ENCODE measurements at places on chromosomes 2 and 18. TPM values are rescaled to one million over a fixed set of nuclear protein-coding genes. Genes with fewer than 3 reads are reported as not detected.

DNA sequence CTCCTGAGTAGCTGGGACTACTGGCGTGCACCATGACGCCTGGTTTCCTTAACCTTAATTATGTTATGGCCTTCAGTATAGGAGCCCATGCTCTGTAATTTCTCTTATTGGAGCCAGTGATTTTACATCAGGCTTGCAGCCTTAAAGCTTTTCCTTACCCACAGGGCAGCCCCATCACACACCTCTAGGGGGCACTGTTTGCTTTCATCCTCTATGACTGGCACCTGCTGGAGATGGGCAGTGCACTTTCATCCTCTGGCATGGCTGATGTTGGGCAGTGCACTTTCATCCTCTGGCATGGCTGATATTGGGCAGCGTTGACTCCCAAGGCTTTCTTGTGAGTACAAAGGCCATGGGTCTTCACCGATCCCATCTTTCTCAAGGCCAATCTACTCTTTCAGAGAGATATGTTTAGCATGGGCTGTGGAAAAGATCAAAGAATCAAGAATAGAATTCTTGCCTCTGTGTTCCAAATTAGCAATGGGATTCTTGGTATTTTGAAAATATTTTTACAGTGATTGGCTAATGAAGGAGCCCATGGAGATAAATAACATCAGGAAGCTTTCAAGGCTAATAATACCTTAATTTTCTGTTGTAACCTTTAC, 80.7 kb upstream of the MEX3C start:
- ATAC-seq: peak; percentile 49

DNA sequence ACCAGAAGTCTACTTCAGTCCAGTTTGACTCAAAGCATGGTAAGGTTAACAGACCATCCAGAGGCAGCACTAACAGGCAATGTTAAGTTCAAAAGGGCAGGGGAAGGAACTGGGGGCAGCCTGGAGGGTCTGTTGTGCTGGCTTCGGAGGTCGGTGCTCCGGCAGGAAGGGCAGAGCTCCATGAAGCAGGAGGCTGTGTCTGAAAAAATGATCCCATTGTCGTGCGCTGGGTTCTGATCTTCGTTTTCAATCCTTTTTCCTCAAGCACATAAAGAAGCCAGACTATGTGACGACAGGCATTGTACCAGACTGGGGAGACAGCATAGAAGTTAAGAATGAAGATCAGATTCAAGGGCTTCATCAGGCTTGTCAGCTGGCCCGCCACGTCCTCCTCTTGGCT, 21.9 kb upstream of the DLX1 start:
- no peak for ATAC-seq

DNA sequence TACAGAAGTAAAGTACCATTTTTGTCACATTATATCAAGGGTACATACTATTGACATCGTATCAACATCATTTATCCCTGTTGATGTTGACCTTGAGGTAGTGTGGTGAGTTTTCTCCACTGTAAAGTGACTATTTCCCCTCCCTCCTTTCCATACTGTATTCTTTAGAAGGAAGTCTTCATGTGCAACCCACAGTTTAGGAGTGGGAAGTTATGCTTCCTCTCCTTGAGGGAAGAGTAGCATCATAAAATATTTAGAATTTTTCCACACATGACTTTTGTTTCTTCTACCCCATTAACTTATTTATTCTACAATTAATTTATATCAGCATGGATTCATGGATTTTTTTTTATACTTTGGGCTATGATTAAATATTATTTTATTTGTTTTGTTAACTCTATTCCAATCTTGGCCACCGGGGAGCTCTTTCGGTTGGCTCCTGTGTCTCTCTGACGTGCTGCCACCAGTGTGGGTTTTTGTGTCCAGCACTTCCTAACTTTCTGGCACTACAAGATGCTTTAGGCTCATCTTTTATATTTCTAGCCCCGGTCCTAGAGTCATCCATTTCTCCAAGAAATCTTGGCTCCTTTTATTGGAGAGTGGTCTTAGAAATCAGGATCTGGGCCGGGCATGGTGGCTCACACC, 19.0 kb downstream of the AQP12B start:
- no peak for ATAC-seq

Gene MTCL1
- 0.64 TPM for total RNA-seq

Gene ICOS
- total RNA-seq: 194 TPM

Gene IGFBP5
- total RNA-seq: not detected

Gene HRH4
- total RNA-seq: 3.8 TPM

GRCh38 chr2:59256290-59256689, 1015.2 kb upstream of the FANCL start:
- no peak for ATAC-seq

GRCh38 chr2:24892928-24893327, 27.1 kb downstream of the ADCY3 start:
- ATAC-seq: no peak

DNA sequence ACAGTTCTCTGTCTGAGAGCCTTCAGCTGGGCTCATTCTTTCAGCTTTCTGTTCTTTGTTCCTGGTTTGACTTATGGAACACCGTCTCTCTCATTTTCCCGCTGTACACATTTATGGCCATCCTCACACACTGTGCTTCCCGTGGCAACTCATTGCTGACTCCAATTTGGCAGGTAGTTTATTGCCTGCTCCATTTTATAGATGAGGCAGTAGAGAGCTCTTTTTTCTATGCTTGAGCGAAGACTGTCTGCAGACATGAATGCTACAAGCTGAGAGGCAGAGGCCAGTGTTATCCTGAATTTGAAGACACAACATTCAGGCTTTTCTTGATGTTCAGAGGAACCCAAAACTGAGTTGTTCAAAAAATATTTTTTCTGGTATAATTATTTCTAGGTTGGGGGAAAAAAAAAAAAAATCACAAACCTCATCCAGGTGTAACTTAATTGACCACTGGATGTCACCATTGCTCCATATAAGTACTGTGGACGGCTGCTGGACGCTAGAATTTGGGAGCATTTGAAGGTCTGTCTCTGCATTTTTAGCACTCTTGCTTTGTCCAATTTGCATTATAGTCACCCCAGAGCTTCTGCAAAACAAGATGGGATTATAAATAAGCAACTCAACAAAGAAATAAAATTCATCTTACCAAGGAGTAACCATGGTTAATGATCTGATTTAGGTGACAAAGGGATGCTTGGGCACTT, 83.5 kb downstream of the HRH4 start:
- ATAC-seq: no peak

DNA sequence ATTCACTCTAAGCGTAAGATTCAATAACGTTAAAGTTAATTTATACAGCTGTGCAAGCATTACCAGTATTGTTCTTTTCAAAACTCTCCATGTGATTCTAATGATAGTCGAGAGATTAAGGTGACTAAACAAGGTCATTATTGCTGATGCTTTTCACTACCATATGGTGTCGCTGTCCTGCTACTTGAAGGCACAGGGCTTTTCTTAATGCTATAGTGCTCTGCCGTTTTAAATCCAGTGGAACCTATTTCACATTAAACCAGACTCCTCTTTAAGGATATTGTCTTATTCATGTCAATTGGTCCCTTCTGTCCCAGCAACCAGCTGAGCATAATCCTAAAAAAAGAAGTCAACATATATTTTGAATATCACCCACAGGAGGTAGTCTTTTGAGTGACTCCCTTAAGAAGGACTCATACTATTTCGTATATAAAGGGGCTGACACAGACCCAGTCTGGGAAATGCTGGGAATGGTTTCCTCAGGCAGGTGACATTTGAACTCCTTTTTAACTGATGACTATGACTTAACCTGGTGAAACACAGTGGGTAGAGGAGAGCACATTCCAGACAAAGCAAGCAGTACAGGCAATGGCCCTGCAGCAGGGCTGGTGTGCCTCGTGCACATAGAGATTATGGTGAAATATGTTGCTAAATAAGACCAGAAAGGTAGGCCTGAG, 53.9 kb upstream of the CYTIP start:
- ATAC-seq: peak; percentile 80

- ATAC-seq: no peak
These were observed 63.8 kb upstream of the ZC3H15 start for GRCh38 chr2:186422226-186422625.

DNA sequence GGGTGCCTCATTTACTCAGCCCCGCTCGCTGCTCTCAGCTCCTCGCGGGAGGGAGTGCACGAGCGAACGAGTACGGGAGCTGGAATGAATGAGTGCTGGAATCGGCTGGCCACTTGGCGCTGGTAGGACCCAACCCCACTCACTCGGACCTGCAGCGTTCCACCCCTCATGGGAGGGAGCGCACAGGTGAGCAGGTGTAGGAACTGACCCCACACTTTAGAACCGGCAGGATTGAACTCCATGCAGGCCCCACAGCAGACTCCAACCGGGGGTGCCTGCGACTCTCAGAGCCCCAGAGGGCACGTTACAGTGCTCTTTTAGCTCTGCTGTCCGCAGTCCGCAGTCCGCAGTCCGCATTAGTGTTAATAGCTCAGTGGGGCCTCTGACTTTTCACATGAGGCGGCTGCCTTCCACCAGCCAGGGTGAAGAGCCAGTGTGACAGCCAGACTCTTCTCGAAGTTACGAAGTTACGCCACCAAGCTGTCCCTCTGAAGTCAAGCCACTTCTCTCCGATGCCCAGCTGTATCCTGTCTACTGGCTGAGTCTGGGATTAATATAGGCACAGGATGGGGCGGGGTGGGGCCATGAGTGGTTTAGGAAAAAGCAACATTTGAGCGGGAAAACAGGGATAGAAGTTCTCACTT, 102.7 kb upstream of the ARHGAP15 start:
- ATAC-seq: no peak

Gene KLHL30
- total RNA-seq: not detected

Gene TLX2
- 0.39 TPM for total RNA-seq

GRCh38 chr2:181404472-181404871, 52.7 kb upstream of the ITGA4 start:
- ATAC-seq: no peak

- peak; percentile 53 for ATAC-seq
These were observed 455 bp downstream of the PREPL start for GRCh38 chr2:44360749-44361329.

DNA sequence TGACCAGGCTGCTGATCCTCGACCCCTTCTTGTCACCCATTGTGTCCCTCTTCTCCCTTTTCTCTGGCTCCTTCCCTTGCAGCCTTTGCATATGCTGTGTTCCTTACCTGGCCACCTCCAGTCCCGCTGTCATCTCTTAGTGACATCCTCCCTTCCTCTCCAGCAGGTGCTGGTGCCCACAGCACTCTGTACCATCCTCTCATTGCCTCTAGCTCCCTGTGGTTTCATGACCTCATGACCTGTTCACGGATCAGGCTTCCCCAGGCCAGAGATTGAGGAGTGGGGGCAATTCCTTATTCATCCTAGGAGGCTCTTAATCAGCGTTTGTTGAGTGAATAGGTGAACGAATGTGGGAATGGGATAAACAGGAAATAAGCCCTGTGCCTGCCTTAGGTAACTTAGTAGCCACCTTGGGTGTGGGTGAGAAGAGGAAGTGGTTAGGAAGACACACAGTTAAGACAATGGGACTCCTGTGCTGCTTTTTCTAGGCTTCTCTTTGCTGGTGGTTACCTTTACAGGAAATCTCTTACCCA, 35.5 kb downstream of the ITGA6 start:
- ATAC-seq: peak; percentile 70

Gene SPP2
- not detected for total RNA-seq

- no peak for ATAC-seq
These were observed 16.4 kb downstream of the WDR35 start for GRCh38 chr2:19973466-19973865.

DNA sequence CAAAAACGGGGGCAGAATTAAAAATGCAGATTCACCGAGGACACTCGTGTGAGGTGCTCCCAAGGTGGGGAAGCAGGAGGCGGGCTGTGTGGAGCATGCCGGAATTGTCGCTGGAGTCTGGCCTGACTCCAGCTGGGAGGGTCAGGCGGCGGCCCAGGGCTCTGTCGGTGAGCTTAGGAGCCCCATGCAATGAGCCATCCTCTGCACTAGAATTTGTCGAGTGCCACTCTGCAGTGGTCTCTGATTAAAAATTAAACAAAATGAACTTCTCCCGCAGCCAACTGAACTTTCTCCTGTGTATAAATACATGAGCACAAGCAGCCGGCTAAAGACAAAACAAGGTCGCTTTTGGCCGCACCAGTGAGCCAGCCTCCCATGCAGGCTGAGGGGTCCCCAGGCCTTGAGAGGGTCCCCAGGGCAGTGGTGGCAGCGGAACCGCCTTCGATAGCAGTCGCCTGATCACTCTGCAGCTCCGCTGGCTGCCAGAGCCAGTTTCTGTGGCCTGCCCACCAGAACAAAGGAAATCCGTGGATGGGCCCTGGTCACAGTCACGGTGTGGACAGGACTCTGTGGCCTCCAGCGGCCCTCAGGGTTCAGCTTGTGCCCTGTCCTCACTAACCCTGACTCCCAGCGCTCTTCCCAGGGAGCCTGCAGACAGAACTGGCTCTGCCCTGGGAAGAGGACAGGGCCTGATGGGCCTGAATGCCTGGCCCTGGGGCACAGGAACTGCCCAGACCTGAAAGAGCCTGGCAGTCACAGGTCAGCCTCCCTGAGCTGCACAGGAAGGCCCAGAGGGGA, 201.3 kb downstream of the EIPR1 start:
- no peak for ATAC-seq

Gene GPR39
- total RNA-seq: not detected

GRCh38 chr18:60066219-60066975, 166.6 kb downstream of the PMAIP1 start:
- ATAC-seq: no peak

DNA sequence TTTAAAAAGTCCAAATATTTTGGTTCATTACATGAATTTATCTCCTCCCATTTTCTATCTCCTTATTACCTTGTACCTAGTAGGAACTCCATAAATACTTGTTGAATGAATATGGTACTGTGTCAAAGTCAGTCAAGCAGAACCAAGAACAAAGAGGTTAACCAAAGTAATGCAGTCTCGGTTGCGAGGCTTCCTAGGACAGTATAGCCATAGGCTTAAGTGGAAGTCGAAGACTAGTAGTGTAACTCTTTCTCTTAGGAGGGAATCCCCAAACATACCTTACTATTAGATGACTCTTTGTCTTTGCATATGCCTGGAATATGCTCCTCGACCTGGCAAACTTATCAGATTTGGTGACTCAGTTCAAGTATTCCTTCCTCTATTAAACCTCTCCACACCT, 4.8 kb downstream of the LIPT1 start:
- ATAC-seq: no peak

Gene KYNU
- total RNA-seq: not detected

GRCh38 chr2:174013315-174013751, 48.2 kb upstream of the SP3 start:
- no peak for ATAC-seq

Gene CNTNAP5
- not detected for total RNA-seq

DNA sequence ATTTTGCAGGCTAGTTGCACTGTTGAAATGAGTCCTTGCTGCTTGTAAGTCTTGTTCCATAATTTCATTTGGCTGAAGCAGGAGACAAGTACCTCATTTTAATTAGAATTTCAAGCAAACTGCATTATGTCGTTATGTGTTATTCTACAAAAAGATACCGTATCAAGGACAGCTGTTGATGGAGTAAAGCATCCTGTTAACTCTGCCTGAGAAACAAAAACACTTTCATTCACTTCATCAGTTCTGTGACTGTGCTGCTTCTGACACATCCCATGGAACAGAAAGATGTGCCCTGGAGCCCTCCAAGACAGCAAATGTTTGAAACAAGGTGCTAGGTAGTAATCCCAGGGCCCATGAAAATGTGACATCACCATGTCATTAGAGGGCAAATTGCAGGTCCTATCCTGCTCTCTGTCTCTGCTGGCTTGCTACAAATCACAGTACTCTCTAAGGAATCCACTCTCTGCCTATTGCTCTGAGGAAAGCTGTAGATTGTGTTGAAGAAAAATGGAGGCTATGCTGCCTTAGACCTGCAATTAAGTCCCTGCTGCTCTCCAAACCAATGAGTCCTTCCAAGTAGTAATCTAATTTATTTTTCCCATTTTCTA, 209.7 kb upstream of the PARD3B start:
- ATAC-seq: no peak
